ENCODE measurements at places on chromosomes 11 and 22. TPM values are rescaled to one million over a fixed set of nuclear protein-coding genes. Genes with fewer than 3 reads are reported as not detected.

DNA sequence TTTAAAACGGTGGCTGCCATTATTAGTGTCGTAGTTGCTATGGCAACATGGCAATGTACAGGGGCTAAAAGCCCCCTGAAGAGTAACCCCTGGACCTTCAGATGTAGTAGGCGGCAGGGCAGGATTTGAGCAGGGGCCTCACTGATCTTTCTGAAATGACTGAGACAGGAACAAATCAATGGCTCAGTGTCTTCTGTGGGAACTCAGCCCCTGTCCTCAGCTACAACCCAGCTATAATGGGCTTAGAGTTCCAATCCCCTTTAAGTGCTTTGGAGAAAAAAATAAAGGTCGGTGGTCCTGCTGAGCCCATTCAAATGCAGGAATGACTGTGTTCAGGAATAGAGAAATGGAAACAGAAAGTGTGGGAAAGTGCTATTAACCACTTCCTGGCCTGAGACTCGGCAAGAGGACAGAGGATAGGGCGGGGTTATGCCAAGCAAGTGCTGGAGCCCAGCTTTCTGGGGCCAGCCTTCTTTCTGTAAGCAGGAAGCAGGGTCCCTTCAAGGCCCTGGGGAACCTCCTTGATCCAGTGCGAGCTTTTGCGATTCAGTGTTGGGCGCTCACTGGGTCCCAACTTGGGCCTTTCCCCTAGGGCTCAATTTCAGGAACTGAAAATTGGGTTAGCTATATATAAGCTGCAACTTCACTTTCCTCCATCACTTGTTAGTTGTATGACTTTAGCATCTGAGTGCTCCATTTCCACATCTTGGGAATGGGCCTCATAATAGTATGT is 6.1 kb upstream of the CD82 start:
- H3K27ac ChIP-seq, result peak overlapping the region; percentile 74
- no peak overlapping the region for H3K4me3 ChIP-seq
- DNase-seq, result peak; percentile 51
- no peaks in the 10 kb centered on the region for H3K36me3 ChIP-seq
- H3K4me1 ChIP-seq, result peaks cover 34% of the 10 kb centered on the region

DNA sequence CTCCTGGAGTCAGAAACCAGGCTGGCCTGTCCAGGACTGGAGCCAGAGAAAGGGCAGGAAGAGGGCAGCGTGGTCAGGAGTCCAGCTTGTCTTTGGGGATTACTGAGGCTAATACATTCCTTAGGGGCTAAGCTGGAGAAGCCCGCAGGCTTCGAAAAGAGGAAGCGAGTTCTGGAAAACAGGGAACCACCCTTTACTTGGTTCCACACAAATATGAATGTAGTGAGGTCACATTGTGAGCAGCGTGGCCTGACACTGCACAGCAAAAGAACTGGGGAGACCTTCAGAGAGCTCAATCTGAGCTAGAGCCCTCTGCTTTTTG is 132.3 kb downstream of the CEP164 start:
- DNase-seq, result no peak
- no peak overlapping the region for H3K4me3 ChIP-seq
- H3K27ac ChIP-seq, result no peak overlapping the region
- no peaks in the 10 kb centered on the region for H3K36me3 ChIP-seq
- H3K27me3 ChIP-seq, result peaks cover 2% of the 10 kb centered on the region

GRCh38 chr11:64856382-64857227 is 12.2 kb upstream of the CDC42BPG start:
- H3K4me1 ChIP-seq, result peaks cover 95% of the 10 kb centered on the region
- H3K36me3 ChIP-seq, result peaks cover 59% of the 10 kb centered on the region
- peak overlapping the region; percentile 84 for H3K27ac ChIP-seq

- no peak for DNase-seq
- no peak overlapping the region for H3K27ac ChIP-seq
- H3K27me3 ChIP-seq, result no peaks in the 10 kb centered on the region
- peaks cover 23% of the 10 kb centered on the region for H3K36me3 ChIP-seq
- H3K4me1 ChIP-seq, result no peaks in the 10 kb centered on the region
Measured at GRCh38 chr22:20881231-20881630, 22.4 kb downstream of the SNAP29 start.

GRCh38 chr11:15825976-15826650 is 530.2 kb downstream of the SOX6 start:
- no peaks in the 10 kb centered on the region for H3K36me3 ChIP-seq
- H3K4me1 ChIP-seq, result no peaks in the 10 kb centered on the region
- peaks cover 7% of the 10 kb centered on the region for H3K27me3 ChIP-seq
- no peak overlapping the region for H3K4me3 ChIP-seq

GRCh38 chr11:132904607-132905006 is 627.7 kb downstream of the OPCML start:
- H3K4me3 ChIP-seq, result no peak overlapping the region
- H3K27me3 ChIP-seq, result peaks cover 2% of the 10 kb centered on the region
- no peaks in the 10 kb centered on the region for H3K4me1 ChIP-seq
- H3K27ac ChIP-seq, result no peak overlapping the region

DNA sequence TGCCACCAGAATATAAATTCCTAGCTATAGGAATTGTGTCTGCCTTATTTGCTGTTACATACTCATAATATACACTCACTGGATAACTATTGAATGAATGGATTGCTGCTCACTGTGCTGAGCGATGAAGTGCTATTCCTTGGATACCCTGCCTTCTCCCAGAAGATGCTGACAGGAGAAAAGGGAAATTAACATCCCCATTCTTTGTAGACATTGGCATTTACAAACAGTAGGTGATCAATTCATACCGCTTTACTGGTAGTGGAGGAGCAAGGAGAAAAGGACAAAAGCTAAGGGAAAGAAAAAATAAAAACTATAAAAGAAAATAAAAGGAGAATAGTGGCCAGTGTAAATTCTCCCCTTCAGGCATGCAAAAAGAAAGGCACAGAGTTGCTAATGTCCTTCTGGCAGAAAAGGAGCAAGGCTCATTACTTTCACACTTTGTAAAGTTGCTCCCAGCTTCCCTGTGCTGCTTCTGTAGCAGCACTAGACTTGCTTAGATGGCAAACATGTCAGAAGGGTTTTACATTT is 183.0 kb downstream of the LUZP2 start:
- H3K27ac ChIP-seq, result no peak overlapping the region
- no peak overlapping the region for H3K4me3 ChIP-seq
- no peaks in the 10 kb centered on the region for H3K27me3 ChIP-seq
- DNase-seq, result no peak

SLC5A1 gene
- total RNA-seq, result not detected

SHISAL1 gene
- not detected for total RNA-seq

ZNRF3 gene
- 2.3 TPM for total RNA-seq

OR2AG1 gene
- total RNA-seq, result not detected
